ENCODE measurements at places on chromosomes 1 and 21.

DNA sequence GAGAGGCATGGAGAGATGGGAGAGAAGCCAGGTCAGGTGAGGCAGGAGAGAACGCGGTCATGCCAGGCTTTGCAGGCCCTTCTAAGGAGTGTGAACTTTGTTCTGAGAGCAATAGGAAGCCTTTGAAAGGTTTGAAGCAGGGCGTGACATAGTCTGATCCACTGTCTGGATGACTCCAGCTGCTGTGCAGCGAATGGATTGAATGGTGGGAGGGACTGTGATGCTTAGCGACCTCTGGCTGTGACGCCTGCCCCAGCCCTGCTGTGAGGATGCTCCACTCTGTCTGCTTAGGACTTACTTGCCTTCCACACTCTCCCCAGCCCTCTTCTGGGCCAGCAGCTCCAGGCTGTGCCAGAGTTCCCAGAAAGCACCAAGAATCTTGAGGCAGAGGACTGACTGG lies 41.8 kb upstream of the POU3F1 start:
- no peak overlapping the region for H3K27ac ChIP-seq
- H3K4me1 ChIP-seq, result no peaks in the 10 kb centered on the region
- H3K36me3 ChIP-seq, result no peaks in the 10 kb centered on the region
- H3K27me3 ChIP-seq, result peaks cover 9% of the 10 kb centered on the region

- H3K27me3 ChIP-seq, result no peaks in the 10 kb centered on the region
- H3K4me3 ChIP-seq, result no peak overlapping the region
- no peaks in the 10 kb centered on the region for H3K36me3 ChIP-seq
- peaks cover 3% of the 10 kb centered on the region for H3K4me1 ChIP-seq
- no peak overlapping the region for H3K27ac ChIP-seq
Observed at GRCh38 chr1:17069452-17070162, 15.8 kb upstream of the SDHB start.

DNA sequence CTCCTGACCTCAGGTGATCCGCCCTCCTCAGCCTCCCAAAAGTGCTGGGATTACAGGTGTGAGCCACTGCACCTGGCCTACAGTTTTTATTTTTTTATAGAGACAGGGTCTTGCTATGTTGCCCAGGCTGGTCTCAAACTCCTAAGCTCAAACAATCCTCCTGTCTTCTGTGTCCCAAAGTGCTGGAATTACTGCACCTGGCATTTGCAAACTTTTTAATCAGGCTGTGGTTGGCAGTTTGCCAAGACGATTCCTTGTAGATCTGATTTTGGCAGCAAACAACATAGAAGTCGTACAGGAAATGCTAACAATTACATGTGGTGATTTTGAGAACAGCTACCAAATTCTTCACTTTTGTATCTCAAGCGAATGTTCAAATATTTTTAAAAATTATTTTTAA lies 10.1 kb downstream of the RBP7 start:
- no peak overlapping the region for H3K4me3 ChIP-seq
- H3K27me3 ChIP-seq, result peaks cover 3% of the 10 kb centered on the region
- no peaks in the 10 kb centered on the region for H3K36me3 ChIP-seq

DNA sequence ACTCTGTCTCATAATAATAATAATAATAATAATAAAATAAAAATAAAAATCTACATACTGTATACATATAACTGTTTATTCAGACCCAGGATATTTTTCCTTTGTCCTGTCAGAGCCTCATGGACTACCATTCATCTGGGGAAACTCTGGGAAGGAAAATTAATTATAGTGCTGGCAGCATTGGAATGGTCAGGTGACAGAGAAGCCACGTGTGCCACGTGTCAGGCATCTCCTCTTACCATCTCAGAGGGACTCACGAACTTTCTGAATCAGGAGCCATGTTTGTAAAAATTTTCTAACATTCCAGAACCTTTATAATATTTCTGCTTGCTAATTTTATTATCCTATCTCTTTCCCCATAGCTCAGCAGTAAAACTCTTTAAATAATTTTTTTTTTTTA lies 97.8 kb upstream of the HNRNPU start:
- no peak for DNase-seq
- H3K27ac ChIP-seq, result no peak overlapping the region
- H3K36me3 ChIP-seq, result no peaks in the 10 kb centered on the region
- H3K4me1 ChIP-seq, result peaks cover 18% of the 10 kb centered on the region
- H3K4me3 ChIP-seq, result no peak overlapping the region

GRCh38 chr1:176017722-176018121 lies 189.4 kb downstream of the COP1 start:
- no peak overlapping the region for H3K4me3 ChIP-seq
- H3K4me1 ChIP-seq, result no peaks in the 10 kb centered on the region
- no peak for DNase-seq
- H3K27ac ChIP-seq, result no peak overlapping the region
- H3K27me3 ChIP-seq, result no peaks in the 10 kb centered on the region

GRCh38 chr1:11558276-11558675 lies 79.3 kb downstream of the DISP3 start:
- H3K27ac ChIP-seq, result no peak overlapping the region
- H3K27me3 ChIP-seq, result peaks cover 30% of the 10 kb centered on the region

Data from activated CD4-positive, alpha-beta T cell treated with anti-CD3 and anti-CD28 coated beads, Interleukin-2, amount 10 ng/mL, durations not matched to agents 7 days and 5 days (primary cell).